ENCODE measurements at places on chromosomes 4 and X. TPM values are rescaled to one million over a fixed set of nuclear protein-coding genes. Genes with fewer than 3 reads are reported as not detected.
A peak's percentile ranks its signal among the peaks of the same experiment; 100 is the strongest.

DNA sequence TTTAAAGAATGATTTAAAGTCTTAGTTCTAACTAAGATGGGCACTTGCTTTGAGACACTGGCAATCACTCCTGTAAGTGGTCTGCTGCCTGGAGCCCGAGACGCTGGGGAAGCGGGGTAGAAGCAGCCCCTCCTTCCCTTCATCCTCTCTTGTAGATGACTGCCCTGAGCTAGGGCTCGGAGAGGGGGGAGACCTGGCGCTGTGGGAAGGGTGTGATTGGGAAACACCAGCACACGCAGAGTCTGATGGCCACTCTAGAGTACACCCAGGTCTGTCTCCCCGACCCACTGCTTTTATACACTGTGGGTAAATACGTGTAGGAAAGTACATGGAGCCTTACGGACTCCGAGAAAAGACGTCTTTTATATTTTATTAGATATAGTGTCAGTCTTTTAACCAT, 24.0 kb downstream of the LRP2BP start:
- DNase-seq, result no peak

- DNase-seq, result no peak
Measured at GRCh38 chr4:73894001-73894400, 24.8 kb downstream of the CXCL1 start.

DNA sequence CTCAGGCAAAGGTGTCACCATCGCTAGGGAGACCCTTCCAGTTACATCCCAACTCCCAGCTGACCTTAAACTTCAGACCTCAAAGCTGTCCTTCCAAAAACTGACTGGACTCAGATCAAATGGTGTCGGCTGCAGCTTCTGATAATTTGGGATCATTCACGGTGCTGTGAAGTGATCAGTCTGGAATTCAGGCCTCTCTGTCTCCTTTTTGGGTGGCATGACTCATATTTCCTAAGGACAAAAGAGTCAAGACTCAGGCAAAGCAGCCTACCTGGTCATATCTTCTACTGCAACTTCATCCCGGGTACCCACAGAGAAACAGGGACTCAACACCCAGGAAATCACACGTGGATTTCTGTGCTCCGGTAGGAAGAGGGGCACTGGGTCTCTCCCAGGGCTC, 87.6 kb downstream of the SORCS2 start:
- DNase-seq, result no peak

GRCh38 chr4:74661427-74662201, 132.7 kb downstream of the BTC start:
- no peak for DNase-seq

GRCh38 chrX:101977106-101977505, 45.3 kb upstream of the ZMAT1 start:
- DNase-seq, result no peak

GRCh38 chr4:108533245-108533844, 87.0 kb upstream of the RPL34 start:
- DNase-seq, result no peak

GRCh38 chr4:53908661-53909078, 155.7 kb downstream of the CHIC2 start:
- no peak for DNase-seq

GRCh38 chr4:1200425-1201035, 28.1 kb upstream of the SPON2 start:
- DNase-seq, result peak; percentile 60

GRCh38 chr4:26173619-26174018, 147.2 kb upstream of the RBPJ start:
- DNase-seq, result no peak

GRCh38 chr4:6198278-6198677, 2.1 kb downstream of the JAKMIP1 start:
- no peak for DNase-seq

DNA sequence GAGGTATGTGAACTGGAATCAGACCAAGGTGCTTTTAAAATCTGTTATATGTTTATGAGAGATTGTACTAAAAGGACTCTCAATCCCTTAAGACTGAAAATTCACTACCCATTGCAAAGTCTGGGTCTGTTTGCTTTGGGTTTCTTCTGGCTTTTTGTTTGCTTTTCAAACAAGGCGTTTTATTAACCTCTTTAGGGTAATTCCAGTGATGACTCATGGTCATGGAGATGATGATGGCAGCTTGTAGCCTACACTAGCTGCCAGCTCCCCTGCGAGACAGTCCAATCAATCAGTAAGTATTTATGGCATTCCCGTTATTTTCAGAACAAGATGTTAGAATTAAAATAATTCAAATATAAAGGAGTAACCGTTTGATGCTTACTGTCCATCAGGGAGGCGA, 643.8 kb upstream of the FTHL17 start:
- no peak for DNase-seq

DNA sequence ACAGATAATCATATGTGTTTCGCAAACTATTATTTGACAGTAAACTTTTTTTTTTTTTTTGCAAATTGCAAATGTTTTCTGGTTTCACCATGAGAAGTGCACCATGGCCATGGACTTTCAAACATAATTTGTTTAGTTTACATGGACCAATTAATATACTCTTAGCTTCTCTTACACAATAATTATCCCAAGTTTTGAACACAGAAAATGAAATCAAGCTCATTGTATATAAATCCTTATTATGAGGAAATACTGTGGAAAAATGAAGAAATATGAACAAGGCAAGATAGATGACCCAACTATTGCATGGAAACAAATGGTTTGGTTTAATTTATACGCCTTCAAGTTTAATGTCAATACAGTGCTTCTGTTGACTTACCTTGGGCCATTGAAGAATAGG, 3.9 kb downstream of the FGF5 start:
- no peak for DNase-seq

PABPC4L gene
- 3.9 TPM for total RNA-seq

RHOXF2B gene
- total RNA-seq, result not detected

IL13RA2 gene
- 2.9 TPM for total RNA-seq

PDLIM5 gene
- 69.5 TPM for total RNA-seq

HCFC1 gene
- 24.0 TPM for total RNA-seq

NUDT11 gene
- 30.2 TPM for total RNA-seq

ASB12 gene
- 0.30 TPM for total RNA-seq

PSMD10 gene
- 82.4 TPM for total RNA-seq

All from spinal cord (tissue), 10 donors.